IPS DF 19.7 (cell line): ENCODE measurements at places on chromosomes 2 and 18.
A peak's percentile ranks its signal among the peaks of the same experiment; 100 is the strongest.

GRCh38 chr2:124258140-124258880 is 233.2 kb downstream of the CNTNAP5 start:
- DNase-seq, result no peak

GRCh38 chr18:42635378-42636048 is 480.0 kb downstream of the RIT2 start:
- peak; percentile 35 for DNase-seq

DNA sequence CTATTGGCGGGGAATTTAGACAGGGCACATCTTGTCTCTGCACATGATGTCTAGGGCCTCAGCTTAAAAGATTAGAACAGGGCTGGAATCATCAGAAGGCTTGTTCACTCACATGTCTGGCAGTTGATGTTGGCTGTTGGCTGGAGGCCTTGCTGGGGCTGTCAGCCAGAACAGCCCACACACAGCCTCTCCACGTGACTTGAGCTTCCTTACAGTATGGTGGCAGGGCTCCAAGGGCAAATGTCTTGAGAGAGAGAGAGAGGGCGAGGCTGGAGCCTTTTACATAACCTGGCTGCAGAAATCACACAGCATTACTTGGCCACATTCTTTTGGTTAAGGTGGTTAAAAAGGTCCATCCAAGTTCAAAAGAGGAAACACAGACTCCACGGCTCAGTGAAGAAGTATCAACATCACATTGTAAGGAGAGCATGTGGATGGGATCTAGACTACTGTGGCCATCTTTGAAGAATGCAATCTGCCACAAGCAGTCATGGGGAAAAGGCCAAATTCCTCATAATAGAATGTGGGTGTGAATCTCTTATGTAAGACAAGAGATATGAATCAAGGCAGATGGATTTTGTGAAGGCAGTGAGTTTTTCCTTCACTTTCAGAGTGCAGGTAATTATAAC is 30.4 kb downstream of the SRSF7 start:
- DNase-seq, result no peak

- no peak for DNase-seq
These were observed 395.8 kb downstream of the LNPK start for GRCh38 chr2:175606010-175606841.

DNA sequence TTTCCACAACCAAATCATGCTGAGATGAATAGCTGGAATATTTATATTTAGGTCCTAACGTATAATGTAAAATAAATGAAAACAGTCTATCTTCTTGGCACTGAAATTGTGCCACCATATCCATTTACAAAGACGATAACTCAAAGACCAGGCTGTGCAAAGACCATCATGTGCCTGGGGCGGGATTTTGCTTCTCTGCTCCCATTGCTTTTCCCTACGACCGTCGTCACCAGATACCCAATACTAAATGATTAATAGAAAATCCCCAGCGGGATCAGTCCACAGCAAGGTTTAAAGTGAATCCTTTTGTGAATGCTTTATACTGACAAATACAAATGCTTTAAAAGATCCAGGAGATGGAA is 194.3 kb upstream of the ARL4C start:
- no peak for DNase-seq

DNA sequence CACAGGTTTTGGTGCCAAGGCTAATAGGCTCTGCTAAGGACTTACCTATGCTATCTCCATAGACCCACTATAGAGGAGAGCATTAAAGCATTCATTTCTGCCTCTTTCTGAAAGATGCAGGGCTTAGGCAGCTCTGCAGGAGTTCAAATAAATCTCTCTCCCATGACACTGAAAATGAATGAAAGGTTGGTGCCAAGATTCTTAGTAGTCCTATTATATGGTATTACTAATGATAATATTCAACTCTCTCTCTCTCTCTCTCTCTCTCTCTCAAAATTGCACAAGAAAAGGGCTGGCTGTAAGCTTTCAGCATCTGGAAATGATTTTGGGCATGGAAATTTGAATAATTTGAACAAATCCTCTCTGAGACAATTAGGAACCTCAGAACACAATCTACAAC is 433.7 kb downstream of the MBD2 start:
- no peak for DNase-seq

DNA sequence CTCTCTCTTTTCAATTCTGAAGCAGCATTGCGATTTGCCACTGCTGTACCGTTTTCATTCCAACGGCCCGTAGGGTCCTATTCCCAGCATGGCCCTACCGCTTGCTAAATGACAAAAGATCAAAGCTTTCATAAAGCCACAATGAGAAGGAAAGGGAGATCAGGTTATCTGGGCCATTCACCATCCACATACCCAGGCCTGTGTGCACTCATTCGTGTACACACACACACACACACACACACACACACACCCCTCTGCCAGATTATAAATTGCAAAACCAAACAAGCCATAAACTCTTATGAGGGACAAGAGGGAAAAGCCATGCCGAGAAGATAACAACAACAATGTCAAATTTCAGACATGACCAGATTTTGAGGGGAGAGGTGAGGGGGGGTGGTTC is 282.3 kb downstream of the BCL11A start:
- no peak for DNase-seq

DNA sequence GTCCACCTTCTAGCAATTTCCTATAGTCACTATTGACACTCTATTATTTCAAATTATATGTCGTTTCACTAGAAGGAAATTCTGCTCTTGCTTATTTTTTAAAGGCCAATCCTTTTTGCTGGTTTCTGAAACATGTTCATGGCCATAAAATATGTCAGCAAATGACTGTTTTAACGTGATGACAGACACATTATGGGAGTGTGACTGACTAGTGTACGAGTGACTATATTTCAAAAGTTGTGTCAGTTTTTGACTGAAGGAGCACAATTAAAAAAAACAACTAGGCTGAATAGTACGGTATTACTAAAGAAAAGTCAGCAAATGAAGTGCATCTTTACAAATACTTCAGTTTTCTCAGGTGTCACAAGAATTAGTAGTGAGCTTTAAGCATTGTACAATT is 196.0 kb downstream of the NR4A2 start:
- no peak for DNase-seq

- no peak for DNase-seq
These were observed 40.7 kb upstream of the TEX51 start for GRCh38 chr2:126858013-126858412.

- DNase-seq, result no peak
These were observed 63.2 kb upstream of the MGAT4A start for GRCh38 chr2:98793897-98794830.

GRCh38 chr2:170481201-170481600 is 233.9 kb upstream of the SP5 start:
- DNase-seq, result no peak

DNA sequence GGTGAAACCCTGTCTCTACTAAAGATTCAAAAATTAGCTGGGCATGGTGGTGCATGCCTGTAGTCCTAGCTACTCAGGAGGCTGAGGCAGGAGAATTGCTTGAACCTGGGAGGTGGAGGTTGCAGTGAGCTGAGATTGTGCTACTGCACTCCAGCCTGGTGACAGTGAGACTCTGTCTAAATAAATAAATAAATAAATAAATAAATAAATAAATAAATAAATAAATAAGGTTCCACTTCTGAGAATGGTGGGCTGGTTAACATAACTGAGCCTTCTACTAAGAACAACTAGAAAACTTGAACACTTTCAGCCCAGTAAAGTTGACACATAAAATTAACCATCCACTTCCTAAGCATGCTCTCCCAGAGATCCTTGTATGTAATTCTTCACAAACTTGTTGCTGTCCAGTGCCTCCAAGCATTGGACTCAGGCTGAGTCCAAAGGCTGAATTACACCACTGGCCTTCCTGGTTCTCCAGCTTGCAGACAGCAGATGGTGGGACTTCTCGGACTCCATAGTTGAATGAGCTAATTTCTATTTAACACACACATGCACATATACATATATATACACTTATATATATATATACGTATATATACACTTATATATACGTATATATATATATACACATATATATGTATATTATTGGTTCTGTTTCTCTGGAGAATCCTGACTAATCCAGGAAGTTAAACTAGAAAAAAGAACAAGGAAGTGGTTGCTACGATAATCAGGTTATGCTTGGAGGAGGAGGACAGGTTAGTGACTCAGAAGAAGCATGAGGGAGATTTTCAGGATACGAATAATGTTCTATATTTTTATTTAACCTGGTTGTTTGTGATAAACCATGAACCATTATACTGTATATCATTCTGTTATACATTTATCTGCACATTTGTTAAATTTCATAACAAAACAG is 348.8 kb downstream of the METTL4 start:
- DNase-seq, result no peak

DNA sequence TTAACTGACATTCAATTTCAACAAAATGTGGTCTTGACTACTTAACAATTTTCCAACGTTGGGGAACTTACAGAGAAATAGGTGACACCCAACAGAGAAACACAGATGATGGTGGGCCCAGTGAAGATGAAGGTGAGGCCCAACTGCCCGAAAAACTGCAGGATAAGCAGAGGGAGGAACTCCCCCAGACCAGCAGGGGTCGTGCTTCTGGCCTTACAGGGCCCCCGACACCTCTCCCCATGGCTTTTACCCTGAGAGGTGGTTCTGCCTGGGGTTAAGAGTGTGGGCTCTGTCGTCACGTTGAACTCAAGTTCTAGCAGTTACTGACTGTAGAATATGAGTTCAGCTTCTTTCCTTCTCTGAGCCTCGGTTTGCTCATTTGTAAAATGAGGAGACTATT is 119.5 kb upstream of the SMIM21 start:
- DNase-seq, result no peak

- no peak for DNase-seq
These were observed 220.4 kb upstream of the SPOPL start for GRCh38 chr2:138280999-138281695.

DNA sequence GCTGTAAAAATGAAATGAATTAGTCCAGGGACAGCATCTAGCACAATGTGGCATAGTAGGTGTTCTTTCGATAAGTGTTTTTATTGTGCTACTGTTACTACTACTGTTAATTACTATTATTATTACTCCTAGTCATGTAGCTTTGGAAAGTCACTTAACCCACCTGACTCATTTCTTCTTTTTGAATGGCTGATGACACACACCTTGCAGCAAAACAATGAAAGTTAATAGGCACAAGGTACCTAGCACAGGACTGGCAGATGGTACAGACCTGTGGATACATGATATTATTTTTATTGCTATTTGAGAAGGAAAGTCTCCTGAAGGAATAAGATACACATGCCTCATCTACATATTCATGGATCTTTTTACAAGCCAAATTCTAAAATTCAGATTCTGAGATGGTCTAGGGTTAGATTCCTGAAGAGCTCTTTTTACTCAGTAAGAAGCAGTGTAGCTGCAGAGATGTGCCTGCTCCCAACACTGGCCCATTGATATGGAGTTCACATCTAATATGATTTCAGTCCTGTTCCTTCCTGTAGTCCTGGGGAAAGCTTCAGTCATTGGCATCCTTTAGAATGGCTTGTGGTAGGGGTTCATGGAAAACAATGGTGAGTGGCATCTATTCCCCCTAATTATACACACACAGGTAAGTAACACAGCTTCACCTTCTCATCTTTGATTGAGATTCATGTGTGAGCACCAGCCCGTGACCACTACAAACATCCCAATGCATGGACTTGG is 7.9 kb upstream of the ERMN start:
- DNase-seq, result no peak

DNA sequence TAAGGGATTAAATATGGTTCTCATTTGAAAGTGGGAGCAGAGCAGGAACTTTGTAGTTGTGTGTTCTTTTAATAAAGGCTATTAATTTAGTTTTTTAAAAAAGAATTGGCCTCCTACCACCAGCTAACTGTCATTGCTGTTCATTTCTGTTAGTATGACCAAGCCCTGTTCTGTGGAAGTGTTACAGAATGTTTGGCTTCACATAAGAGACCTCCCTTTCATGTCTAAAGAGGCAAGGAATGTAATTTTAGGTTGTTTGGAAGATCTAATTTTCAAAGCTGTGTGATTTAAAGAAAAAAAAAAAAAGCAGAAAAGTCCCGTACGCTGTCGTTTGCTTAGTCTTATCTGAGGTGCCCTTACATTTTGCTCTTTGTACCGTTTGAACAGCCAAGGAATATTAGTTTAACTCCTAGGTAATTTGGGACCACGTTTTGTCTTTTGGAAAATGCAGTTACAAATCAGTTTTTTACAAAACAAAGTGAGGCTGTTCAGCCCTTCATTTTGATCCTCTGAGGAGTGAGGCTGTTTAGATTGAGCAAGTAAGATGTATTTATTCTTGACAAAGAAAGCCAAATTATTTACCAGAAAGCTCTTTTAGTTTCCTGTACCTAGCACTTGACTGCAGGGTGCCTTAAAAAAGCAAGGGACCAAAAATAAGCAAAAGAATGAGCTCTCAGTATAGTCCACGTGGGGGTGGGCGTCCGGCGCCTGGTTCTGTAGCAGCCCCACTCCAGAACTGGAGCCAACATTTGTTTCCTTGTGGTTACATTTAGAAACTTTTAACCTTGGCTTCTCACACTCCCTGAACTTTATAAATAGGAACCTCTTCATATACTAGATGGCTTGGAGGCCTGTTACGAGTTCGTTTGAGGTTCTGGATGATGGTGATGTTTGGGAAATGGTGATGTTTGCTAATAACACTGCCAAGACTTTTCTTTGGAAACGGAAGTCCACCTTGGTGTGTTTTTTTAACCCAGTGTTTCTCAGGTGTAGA is 136.2 kb downstream of the FMNL2 start:
- no peak for DNase-seq

- no peak for DNase-seq
These were observed 4.9 kb downstream of the QPCT start for GRCh38 chr2:37349231-37349860.

GRCh38 chr2:233766416-233766815 is 6.3 kb downstream of the UGT1A1 start:
- no peak for DNase-seq

- no peak for DNase-seq
These were observed 5.4 kb downstream of the USP39 start for GRCh38 chr2:85621338-85621737.

DNA sequence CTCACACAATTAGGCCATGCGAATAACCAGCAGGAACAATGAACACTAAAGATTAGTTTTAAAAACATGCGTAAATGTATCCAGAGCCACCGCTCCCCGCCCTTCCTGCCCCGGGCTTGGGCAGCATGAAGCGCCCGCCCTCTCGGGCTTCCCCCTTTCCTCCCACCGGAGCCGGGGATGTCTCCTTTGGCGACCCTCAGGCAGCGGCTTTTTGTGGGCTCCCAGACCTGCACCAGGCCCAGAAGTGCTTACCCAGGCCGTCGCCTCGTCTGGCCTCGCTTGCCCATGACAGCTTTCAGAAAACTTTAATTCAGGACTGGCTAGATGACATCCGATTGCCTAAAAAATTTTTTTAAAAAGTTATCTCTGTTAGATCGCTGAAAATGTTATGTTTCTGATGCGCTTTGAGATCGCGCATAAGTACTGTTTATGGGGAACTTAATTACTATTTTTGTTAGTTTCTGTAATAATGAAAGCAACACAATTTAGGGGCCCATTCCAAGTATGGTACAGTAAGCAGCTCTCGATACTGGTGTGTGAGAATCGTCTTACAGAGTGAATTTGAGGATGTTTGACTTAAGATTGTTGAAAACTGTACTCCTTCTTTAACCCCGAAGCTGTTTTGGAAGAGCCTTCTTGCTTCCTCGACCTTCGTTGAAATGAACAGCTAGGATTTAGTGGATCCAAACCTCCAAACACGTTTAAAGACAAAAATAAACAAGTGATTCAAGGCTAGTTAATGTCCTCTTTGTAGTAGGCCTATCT is 1.1 kb downstream of the MAP3K20 start:
- DNase-seq, result no peak
